ENCODE measurements at places on chromosomes 7 and 10. TPM values are rescaled to one million over a fixed set of nuclear protein-coding genes. Genes with fewer than 3 reads are reported as not detected.

- no peaks in the 10 kb centered on the region for H3K4me1 ChIP-seq
- peak; percentile 77 for DNase-seq
- H3K36me3 ChIP-seq, result peaks cover 20% of the 10 kb centered on the region
- H3K4me3 ChIP-seq, result no peak overlapping the region
Measured at GRCh38 chr7:95871075-95871848, 98.9 kb downstream of the DYNC1I1 start.

- no peak overlapping the region for H3K27ac ChIP-seq
- no peaks in the 10 kb centered on the region for H3K36me3 ChIP-seq
- DNase-seq, result no peak
- no peaks in the 10 kb centered on the region for H3K27me3 ChIP-seq
- no peaks in the 10 kb centered on the region for H3K4me1 ChIP-seq
Measured at GRCh38 chr7:140667476-140667875, 5.3 kb upstream of the ADCK2 start.

DNA sequence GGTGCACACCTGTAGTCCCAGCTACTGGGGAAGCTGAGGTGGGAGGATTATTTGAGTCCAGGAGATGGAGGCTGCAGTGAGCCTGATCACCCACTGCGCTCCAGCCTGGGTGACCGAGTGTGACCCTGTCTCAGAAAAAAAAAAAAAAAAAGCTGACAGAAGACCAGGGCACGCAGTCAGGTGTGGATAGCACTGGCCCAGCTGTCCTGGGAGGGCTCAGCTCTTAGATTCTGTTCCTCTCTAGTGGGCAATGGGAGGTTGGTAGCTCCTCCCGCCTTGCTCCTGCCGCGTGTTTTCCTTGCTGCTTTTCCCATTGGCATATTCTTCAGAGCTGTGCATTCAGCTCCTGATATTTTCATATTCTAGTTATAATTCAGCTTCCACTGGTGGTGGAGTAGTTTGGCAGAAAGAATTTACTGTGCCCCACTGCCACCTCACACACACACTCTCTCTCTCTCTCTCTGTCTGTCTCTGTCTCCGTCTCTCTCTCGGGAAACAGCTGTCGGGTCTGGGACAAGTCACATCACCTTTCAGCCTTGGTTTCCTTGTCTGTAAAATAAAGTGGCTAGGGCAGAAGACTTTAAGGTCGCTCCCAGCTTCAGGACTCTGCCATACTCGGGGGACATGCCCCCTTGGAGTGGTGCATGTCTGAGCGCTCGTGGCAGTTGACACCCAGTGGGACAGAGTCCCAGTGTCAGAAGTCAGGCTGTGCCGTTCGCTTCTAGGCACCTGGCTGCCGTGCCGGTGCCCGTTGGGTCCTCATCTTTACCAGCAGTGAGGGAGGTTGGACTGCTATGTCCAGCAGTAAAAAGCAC lies 25.9 kb upstream of the ANKRD2 start:
- peaks cover 5% of the 10 kb centered on the region for H3K4me1 ChIP-seq
- peak overlapping the region; percentile 17 for H3K27ac ChIP-seq
- no peaks in the 10 kb centered on the region for H3K36me3 ChIP-seq
- no peak overlapping the region for H3K4me3 ChIP-seq
- H3K27me3 ChIP-seq, result no peaks in the 10 kb centered on the region
- DNase-seq, result no peak

GRCh38 chr10:7275761-7276440 lies 134.9 kb downstream of the SFMBT2 start:
- H3K36me3 ChIP-seq, result no peaks in the 10 kb centered on the region
- H3K27ac ChIP-seq, result no peak overlapping the region
- no peaks in the 10 kb centered on the region for H3K4me1 ChIP-seq
- no peak for DNase-seq

DNA sequence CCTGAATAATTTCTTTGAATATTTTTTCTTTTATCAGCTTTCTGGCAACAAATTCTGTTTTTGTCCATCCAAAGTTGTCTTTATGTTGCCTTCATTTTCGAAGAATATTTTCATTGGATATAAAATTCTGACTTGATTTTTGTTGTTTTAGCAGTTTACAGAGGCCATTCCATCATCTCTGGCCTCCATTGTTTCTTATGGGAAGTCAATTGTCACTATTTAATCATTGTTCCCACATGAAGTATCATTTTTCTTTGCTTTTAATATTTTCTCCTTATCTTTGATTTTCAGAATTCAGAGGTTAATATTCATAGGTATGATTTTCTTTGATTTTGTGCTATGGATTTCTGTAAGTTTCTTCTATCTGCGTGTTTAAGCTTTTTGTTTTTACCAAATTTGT lies 512.6 kb downstream of the LRMDA start:
- H3K4me3 ChIP-seq, result no peak overlapping the region
- no peaks in the 10 kb centered on the region for H3K27me3 ChIP-seq
- no peaks in the 10 kb centered on the region for H3K36me3 ChIP-seq
- DNase-seq, result no peak
- no peak overlapping the region for H3K27ac ChIP-seq

GRCh38 chr7:77940647-77941046 lies 142.1 kb downstream of the PHTF2 start:
- no peaks in the 10 kb centered on the region for H3K27me3 ChIP-seq
- H3K27ac ChIP-seq, result no peak overlapping the region
- no peaks in the 10 kb centered on the region for H3K36me3 ChIP-seq
- DNase-seq, result peak; percentile 65
- no peaks in the 10 kb centered on the region for H3K4me1 ChIP-seq

GRCh38 chr10:108443636-108444035 lies 1279.1 kb upstream of the SORCS1 start:
- H3K27me3 ChIP-seq, result no peaks in the 10 kb centered on the region

DNA sequence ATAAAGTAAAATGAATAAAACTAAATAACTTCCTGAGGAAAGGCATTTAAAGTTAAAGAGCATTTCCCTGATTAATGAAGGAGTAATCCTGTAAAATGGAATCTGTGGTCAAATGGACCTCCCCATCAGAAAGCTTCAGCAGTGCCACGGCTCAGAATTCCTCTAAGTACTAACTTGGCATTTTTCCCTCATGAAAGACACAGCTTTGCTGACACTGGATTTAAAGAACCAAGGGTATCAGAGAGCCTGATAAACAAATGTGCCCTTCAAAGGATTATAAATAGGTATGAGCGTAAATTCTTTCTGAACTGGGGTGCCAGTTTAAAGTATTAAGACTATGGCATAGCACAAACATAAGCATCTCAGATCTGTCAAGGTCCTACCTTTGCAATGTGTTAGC lies 24.2 kb upstream of the RNF148 start:
- H3K4me1 ChIP-seq, result no peaks in the 10 kb centered on the region
- no peaks in the 10 kb centered on the region for H3K36me3 ChIP-seq
- no peak overlapping the region for H3K4me3 ChIP-seq
- no peaks in the 10 kb centered on the region for H3K27me3 ChIP-seq
- DNase-seq, result no peak

- H3K4me3 ChIP-seq, result peak overlapping the region; percentile 94
- peak; percentile 98 for DNase-seq
- no peaks in the 10 kb centered on the region for H3K36me3 ChIP-seq
- peak overlapping the region; percentile 75 for H3K27ac ChIP-seq
Measured at GRCh38 chr7:12686234-12686890, 1.1 kb upstream of the ARL4A start.

DNA sequence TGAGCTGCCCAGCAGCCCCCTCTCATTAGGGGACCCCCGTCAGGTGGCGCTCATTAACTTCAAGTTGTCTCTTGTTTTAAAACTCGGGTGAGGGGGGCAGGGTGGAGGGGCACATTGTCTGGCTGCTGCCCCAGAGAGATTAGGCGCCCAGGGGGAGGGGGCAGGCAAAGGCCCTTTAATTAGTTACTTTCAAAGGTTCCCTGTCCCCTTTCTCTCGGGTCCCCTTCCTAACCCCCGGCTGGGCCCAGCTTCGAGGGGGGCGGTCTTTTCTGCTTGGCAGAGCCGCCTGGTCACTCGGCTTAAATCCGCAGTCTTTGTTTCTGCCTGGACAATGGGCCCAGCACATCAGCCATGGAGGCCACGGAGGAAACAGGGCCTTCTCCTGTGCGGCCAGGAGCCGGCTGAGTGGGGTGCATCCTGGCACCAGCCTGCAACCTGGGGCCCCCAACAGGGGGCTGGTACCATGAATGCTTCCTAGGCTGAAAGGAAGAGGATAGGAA lies 38.9 kb upstream of the SLF2 start:
- no peaks in the 10 kb centered on the region for H3K36me3 ChIP-seq
- no peak overlapping the region for H3K27ac ChIP-seq
- DNase-seq, result no peak
- H3K4me1 ChIP-seq, result no peaks in the 10 kb centered on the region
- no peak overlapping the region for H3K4me3 ChIP-seq

- DNase-seq, result no peak
- no peaks in the 10 kb centered on the region for H3K4me1 ChIP-seq
- H3K27me3 ChIP-seq, result no peaks in the 10 kb centered on the region
- H3K4me3 ChIP-seq, result no peak overlapping the region
- H3K27ac ChIP-seq, result no peak overlapping the region
Measured at GRCh38 chr7:139694389-139694676, 83.5 kb downstream of the HIPK2 start.

DNA sequence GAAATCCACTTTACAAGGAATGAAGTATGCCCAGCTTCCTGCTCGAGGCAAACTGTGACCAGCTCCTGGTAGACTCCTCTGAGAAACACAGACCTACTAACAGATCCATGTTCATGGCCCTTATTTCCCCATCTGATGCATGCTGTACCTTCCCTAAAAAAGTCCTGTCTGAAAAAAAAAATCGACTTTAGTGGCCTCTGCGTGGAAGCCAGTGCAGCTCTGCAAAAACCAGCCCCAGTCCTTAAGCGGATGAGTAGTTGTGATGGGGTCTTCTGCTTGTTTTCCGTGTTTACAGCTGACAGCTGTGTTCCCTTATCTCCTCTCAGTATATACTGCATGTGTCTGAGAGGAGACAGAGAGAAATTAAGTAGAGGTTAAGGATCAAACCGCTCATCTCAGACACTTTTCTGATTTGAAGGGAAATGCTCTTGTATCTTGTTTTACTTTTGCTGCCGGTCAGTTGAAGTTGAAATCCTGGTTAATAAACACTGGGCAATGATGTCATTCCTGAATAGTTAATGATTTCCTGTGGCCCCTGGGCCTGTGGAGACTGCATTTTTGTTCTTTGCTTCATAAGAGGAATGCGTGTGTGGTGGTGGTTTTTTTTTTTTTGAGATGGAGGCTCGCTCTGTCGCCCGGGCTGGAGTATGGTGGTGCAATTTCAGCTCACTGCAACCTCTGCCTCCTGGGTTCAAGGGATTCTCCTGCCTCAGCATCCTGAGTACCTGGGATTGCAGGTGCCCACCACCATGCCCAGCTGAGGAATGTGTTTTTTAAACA lies 67.6 kb downstream of the DOCK1 start:
- peak overlapping the region; percentile 8 for H3K27ac ChIP-seq
- no peak for DNase-seq
- H3K4me1 ChIP-seq, result no peaks in the 10 kb centered on the region
- H3K36me3 ChIP-seq, result peaks cover 26% of the 10 kb centered on the region

GRCh38 chr7:123820864-123821263 lies 24.1 kb upstream of the HYAL4 start:
- peaks cover 4% of the 10 kb centered on the region for H3K4me1 ChIP-seq
- H3K4me3 ChIP-seq, result no peak overlapping the region
- no peak overlapping the region for H3K27ac ChIP-seq
- DNase-seq, result no peak
- no peaks in the 10 kb centered on the region for H3K36me3 ChIP-seq

GRCh38 chr7:71300603-71301002 lies 168.7 kb downstream of the GALNT17 start:
- no peak for DNase-seq
- peaks cover 7% of the 10 kb centered on the region for H3K4me1 ChIP-seq
- no peaks in the 10 kb centered on the region for H3K27me3 ChIP-seq
- no peaks in the 10 kb centered on the region for H3K36me3 ChIP-seq
- no peak overlapping the region for H3K4me3 ChIP-seq
- no peak overlapping the region for H3K27ac ChIP-seq

- peak overlapping the region; percentile 84 for H3K4me3 ChIP-seq
- H3K27me3 ChIP-seq, result no peaks in the 10 kb centered on the region
- H3K4me1 ChIP-seq, result peaks cover 7% of the 10 kb centered on the region
- DNase-seq, result no peak
Measured at GRCh38 chr10:13706604-13707003, 119.8 kb downstream of the PRPF18 start.

- H3K27me3 ChIP-seq, result no peaks in the 10 kb centered on the region
- no peak overlapping the region for H3K27ac ChIP-seq
- H3K36me3 ChIP-seq, result no peaks in the 10 kb centered on the region
- H3K4me3 ChIP-seq, result no peak overlapping the region
- no peak for DNase-seq
Measured at GRCh38 chr7:7554649-7555575, 11.8 kb upstream of the MIOS start.

DNA sequence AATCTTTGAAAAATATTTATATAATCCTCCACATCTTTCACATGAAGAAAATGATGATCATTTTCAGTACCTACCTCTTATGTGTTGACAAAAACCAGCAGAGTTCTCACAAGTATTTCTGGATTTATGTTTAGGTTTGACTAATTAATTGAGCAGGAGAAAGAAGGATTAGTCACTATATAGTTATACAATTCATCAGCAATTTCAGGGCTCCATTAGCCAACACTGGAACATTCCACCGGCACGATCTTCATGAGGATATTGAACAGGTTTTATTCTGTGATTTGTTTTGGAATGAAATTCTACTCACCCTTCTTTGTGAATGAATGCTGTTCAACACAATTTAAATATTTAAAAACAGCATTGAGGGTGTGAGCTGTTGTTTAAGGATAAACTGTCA lies 163.2 kb downstream of the SEM1 start:
- H3K4me1 ChIP-seq, result no peaks in the 10 kb centered on the region
- H3K36me3 ChIP-seq, result no peaks in the 10 kb centered on the region

DNA sequence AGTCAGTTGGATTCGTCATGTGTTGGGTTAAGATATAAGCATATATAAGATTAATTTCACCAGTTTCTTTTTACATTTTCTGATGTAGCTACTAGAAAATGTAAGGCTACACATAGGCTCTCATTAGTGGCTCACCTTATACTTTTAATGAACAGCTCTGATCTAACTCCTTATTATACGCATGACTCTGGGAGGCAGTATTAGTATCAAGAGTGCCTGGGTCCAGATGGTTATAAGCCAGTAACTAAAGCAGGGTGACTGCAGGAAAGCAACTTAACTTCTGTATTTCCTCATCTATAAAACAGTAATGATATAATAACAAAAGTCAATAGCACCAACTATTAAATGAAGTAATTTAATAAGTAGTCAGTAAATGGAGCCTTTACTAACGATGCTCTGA lies 1.4 kb upstream of the ELMO1 start:
- peaks cover 3% of the 10 kb centered on the region for H3K4me1 ChIP-seq
- H3K27me3 ChIP-seq, result no peaks in the 10 kb centered on the region
- no peak for DNase-seq
- H3K36me3 ChIP-seq, result peaks cover 2% of the 10 kb centered on the region

- H3K27me3 ChIP-seq, result no peaks in the 10 kb centered on the region
- peaks cover 16% of the 10 kb centered on the region for H3K4me1 ChIP-seq
- H3K36me3 ChIP-seq, result no peaks in the 10 kb centered on the region
- no peak overlapping the region for H3K4me3 ChIP-seq
- DNase-seq, result no peak
Measured at GRCh38 chr7:20111821-20112542, 105.2 kb downstream of the MACC1 start.

The ZNF736 gene
- total RNA-seq, result not detected

The CRYGN gene
- total RNA-seq, result 3.9 TPM

The MINDY4 gene
- 8.1 TPM for total RNA-seq

The KAT6B gene
- total RNA-seq, result 35.6 TPM
